ENCODE measurements at places on chromosomes 6 and 20.

GRCh38 chr20:9495701-9496100, 18.7 kb upstream of the LAMP5 start:
- no peak for DNase-seq

- DNase-seq = peak; percentile 48
These were observed 740 bp downstream of the NELFCD start for GRCh38 chr20:58981628-58982364.

GRCh38 chr6:142842418-142843261, 102.3 kb downstream of the HIVEP2 start:
- DNase-seq = no peak

GRCh38 chr6:159996087-159996622, 27.3 kb downstream of the IGF2R start:
- DNase-seq = no peak

- no peak for DNase-seq
These were observed 13.6 kb upstream of the MARCKS start for GRCh38 chr6:113843500-113844073.

GRCh38 chr6:152351742-152352141, 285.4 kb downstream of the SYNE1 start:
- DNase-seq = no peak

DNA sequence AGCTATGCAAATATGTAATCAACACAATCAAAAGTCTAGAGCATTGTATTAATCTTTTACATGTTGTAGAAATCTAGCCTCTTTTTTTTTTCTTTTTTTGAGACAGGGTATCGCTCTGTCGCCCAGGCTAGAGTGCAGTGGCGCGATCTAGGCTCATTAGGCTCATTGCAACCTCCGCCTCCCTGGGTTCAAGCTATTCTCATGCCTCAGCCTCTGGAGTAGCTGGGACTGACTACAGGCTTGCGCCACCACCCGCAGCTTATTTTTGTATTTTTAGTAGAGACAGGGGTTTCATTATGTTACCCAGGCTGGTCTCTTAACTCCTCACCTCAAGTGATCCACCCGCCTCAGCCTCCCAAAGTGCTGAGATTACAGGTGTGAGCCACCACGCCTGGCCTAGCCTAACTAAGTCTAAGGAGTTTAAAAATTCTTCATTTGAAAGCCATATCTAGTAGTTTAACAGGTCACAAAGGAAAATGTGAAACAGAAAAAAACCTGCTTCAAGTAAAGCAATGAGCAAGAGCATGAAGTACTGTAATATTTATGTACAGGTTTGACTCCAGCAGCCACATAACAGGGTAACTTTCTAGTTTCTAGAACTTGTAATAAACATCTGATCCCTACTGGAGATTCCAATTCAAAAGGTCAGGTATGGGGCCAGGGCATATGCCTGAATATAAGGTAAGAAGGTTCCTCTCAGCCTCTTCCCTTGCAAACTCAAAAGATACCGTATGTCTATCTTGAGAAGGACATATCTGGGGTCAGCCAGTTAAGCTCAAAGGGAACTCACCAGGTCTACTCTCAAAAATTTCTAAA, 4.4 kb downstream of the CPNE1 start:
- peak; percentile 16 for DNase-seq

DNA sequence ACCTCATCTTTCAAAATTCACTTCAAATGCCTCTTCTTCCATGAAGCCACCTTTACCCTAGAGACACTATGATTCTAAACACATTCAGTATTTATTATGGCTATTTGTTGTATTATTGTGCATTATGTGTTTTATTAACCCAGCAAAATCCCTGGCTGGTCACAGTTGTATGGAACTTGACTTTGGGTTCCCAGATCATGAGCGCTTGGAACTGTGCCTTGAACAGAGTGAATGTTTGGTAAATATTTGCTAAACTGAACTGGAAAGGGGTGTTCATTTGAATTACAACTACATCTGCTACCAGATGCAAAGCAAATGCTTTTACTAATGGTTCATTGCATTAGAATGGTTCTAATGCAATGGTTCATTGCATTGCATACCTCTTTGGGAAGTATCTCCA, 259.8 kb downstream of the PKHD1 start:
- no peak for DNase-seq

GRCh38 chr6:29696147-29697125, 15.5 kb upstream of the ZFP57 start:
- no peak for DNase-seq

DNA sequence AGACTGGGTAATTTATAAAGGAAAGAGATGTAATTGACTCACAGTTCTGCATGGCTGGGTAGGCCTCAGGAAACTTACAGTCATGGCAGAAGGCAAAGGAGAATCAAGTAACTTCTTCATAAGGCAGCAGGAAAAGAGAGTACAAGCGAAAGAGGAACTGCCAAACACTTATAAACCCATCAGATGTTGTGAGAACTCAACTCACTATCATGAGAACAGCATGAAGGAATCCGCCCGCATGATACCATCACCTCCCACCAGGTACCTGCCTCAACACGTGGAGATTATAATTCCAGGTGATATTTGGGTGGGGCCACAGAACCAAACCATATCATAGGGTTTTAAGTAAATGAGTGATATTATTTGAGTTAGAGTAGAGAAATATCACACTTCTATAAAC, 189.3 kb downstream of the TSHZ2 start:
- no peak for DNase-seq

DNA sequence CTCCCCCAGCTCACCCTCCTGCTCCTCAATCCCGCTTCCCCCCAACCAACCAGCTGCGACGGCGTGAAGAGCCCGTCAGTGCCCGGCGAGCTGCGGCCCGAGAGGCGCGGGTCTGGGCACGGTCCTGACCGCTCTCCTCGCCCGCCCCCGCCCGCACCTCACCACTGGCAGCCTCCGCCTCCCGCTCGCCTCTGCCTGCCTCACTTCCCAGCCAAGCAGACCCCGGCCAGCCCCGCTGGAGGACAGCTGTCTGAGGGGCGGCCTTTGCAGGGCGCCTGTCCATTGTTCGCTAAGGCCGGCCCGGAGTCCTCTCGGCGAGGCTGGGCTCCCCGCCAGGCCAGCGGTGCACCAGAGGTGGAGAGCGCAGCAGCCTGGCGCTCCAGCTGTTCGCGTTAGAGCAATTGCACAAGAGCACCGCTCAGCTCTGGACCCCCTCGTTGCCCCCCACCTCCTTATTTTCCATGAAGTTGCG, 1.3 kb downstream of the SOBP start:
- DNase-seq = no peak

GRCh38 chr6:90151576-90152422, 144.8 kb downstream of the BACH2 start:
- no peak for DNase-seq

DNA sequence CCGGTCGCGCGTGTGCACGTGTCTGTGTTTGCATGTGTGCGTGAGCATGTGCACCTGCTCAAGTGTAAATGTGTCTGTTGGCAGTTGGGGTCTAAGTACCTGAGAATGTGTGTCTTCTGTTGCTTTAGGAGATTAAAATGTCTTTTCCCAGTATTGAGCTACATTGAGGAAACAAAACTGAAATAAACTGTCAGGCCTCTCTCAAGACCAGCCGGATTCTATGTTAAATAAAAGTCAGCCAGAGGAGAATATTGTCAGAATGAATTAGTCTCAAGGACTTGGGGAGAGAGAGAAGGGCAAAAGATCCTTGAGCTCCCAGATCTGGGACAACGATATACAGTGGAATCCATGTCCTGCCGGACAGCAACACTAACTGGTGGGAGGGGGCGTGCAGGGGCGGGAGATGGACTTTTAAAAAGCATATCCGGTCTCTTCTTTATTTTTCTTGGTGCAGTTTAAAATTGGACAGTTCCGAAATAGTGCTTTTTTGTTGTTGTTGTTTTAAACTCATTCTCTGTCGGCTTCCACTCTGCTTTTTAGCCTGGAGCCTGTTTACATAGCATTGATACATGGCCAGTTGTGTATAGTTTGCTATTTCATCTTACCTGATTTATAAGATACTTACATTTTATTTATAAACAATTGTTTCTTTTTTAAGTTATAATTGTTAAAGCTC, 3.3 kb upstream of the TBX18 start:
- DNase-seq = no peak

DNA sequence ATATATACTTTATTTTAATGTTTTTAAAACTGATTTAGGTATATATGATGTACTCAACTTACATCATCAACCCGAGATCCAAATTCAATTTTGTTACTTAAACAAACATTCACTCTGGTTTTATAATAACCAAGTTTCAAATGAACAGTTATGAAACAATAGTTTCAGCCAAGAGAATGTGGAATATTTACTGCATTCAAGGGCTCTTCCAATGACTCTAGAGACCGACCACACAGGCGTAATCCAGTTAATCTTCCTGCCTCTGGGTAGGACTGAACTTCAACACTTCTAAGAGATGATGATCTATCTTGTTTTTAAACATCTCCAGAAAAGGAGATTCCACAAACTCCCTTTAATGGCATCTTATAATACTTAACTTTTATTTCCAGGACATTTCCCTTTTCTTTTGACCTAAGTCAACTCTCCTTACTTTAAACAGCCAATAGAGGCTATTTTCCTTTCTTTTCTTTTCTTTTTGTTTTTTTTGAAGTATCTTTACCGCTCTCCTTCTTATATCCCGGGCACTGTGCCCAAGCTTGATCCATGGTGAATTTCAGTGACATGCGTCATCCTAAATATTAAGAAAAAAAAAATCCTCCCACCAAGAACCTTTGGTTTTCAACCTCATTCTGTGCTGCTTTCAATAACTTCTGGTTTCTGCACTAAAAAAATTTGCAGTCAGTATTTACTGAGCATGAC, 110.1 kb downstream of the KIF13A start:
- no peak for DNase-seq

DNA sequence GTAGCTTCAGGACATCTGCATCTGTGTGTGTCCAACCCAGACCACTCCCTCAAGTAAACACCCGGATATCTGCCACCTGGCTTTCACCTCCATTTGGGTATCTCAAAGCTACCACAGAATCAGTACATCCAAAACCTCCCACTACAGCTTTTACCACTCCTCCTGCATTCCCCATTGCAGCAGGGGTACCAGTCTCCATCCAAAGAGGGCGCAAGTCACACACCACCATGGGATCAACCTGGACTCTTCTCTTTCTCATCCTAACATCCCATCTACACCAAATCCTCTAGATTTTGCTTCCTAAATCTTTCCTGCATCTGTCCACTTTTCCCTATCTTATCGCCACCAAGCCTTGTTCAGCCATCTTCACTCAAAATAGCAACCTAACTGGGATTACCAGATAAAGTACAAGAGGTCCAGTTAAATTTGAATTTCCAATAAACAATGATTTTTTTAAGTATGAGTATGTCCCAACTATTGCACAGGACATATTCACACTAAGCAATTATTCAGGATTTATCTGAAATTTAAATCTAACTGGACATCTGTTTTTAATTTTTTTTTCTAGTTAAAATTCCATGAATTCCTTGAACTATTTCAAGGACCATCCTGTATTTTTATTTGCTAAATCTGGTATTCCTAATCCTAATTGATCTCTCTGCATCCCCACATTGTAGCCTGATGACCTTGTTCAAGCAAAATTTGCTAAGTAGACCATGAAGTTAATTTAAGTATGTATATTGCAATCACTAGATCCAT, 164.3 kb upstream of the MLN start:
- no peak for DNase-seq

GRCh38 chr6:142258305-142258704, 43.5 kb upstream of the ADGRG6 start:
- no peak for DNase-seq

DNA sequence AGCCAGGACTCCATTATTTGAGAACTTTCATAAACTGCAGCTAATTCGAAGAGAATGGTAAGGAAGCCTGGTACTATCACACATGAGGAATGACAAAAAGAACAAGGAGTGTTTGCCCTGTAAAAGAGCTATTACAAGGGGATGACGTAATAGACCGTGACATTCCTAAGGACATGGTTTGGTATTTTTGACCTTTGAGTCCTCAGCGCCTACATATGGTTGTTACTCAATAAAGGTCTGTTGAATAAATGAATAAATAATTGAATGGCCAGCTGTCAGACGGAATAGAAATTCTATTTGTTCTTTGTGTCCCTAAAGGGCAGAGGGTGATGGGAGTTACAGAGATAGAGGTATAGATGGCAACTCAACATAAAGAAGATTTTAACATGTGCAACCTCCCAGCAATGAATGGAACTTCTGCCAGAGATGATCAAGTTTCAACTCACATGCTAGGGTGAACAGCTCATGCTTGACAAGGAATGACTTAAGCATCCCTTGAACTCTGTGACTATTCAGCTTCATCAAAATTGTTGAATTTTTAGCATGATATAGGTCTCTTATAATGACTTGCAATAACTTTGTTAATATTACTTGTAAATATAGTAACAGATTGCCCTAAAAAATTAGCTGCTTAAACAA, 115.4 kb downstream of the TENT5A start:
- no peak for DNase-seq

DNA sequence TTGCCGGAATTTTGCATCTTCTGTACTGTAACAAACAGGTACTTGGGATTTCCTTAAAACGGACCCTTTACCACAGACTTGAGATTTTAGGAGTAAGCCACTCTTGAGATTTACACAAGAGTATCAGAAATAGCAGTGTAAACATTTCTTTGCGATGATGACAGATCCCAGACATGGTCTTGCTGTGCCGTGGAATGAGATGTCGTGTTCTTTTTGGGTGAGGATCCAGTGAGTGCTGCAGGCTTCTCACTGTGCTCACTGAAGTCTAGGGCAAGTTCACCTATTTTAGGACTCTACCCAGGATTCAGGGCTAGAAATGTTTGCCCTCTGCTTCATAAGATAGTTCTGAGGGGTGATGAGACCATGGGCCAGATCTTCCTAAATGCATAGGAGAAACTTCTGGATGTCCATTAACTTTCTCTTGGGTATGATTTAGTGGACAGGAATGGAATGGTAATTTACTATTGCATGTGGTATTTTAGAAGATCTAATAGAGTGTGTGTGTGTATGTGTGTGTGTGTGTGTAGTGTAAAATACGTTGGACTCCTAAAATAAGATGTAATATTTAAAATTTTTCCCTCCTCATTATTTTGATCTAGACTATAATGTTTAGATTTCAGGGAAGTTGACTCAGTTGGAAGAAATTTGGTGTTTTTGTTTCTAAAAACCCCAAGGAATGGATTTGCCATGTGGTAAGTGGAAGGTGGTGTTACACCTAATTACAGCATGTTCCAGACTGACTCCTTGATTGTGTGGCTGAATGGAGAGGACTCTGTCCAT, 8.5 kb downstream of the LRRC1 start:
- no peak for DNase-seq

DNA sequence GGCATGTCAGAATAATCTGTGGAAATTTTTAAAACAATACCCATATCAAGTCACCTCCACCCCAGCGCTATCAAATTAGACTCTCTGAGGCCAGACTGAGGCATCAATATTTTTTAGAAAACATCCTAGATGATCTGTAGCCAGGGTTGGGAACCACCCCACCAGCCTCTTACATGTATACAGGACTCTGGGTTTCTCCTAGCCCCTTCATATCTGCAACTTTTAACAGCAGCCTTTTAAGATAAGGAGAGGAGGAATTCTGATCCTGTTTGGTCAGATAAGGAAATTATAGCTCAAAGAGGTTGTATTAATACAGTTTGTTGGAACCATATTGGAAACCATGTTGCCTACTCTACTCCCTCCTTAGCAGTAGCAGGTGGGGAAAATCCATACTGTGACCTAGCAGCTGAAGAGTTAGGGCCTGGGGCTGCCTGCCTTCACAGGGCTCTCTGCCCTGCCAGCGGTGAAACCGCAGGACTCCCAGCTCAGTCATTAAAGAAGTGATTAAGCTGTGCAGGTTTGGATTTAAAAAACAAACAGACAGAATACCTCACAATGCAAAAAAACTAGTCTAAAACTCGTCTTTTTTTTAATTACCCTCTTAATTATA, 30.0 kb downstream of the BRPF3 start:
- DNase-seq = no peak

GRCh38 chr6:28258877-28259777, at the start of gene NKAPL:
Gene NKAPL (plus strand): TSS chr6:28259297. CDS start chr6:28259372, 75 bp downstream.
- peak; percentile 5 for DNase-seq

Measured in T-helper 2 cell (primary cell).